ENCODE measurements at places on chromosomes 2 and 18.

DNA sequence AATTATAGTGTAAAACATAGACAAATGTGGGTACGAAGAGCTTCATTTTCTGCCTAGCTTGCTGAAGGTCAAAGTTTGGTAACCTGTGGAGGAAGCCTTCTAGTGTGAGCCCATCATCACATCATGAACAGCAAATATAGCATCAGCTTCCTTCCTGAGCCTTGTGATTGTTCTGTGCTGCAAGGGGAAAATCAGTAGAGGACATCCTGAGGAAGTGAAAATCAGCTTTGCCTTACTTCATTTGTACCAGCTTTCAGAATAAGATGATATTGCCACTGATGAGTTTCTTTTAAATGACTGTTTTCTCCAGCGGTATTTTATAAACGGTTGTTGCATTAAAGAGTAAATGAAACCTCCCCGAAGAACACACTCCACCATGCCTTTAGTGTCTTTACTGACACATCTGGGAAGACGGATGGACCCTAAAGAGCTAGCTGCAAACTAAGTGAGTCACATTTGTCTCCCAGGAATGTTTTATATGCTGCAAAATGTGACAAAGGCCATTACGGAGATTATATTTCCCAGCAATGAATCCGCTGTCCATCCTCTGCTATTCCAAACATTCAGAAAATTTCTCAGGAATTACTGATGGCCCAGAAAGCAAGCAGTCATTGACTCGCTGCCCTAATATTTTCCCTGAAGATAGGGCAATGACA is 1272.8 kb downstream of the SUCLG1 start:
- DNase-seq = no peak

DNA sequence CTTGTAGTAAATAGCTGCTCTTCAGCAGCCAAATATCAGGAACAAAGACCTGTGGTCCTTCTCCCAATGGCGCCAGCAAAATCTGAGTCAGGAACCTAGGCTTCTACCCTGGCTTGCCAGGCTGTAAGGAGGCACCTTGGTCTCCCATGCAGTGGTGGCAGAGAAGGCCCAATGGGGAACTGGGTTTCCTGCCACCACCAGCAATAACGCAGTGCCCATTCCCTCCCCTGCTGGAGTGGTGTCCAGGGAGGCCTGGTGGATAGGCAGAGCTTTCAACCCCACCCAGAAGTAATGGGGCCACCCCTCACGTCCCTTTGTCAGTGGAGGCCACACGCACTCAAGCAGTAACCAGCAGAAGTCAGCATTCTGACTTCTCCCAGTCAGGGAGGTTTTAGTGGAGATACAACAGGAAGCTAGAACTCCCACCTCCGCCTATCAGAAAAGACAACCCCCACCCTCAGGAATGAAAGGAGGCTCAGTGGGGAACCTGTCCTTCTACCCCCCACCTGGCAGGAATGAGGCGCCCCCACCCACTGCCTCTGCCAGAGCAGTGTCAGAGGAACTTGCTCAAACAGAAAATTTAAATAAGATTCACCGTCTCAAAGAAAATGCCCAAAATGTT is 132.4 kb downstream of the COPS8 start:
- no peak for DNase-seq

DNA sequence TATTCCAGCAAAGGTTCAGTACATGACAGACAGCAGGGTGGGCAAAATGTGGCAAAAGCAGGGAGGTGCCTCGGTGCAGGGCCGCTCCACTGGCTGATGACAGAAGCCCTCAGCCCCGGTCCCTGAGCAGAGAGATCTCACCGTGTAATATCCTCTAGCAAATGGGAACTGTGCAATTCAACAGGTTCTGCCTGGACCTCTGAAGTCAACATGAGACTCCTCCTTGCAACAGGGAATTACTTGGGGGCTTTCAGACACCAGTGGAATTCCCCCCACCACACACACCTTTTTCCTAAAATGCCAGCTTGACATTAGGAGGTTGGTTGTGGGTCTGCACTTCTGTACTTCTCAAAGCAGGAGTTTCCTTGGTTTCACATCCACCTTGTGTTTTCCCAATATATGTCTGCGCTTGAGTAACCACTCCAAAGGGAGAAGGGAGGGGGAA is 50.8 kb downstream of the SPRED2 start:
- no peak for DNase-seq

- no peak for DNase-seq
These were observed 45.1 kb downstream of the NTSR2 start for GRCh38 chr2:11624893-11625292.

DNA sequence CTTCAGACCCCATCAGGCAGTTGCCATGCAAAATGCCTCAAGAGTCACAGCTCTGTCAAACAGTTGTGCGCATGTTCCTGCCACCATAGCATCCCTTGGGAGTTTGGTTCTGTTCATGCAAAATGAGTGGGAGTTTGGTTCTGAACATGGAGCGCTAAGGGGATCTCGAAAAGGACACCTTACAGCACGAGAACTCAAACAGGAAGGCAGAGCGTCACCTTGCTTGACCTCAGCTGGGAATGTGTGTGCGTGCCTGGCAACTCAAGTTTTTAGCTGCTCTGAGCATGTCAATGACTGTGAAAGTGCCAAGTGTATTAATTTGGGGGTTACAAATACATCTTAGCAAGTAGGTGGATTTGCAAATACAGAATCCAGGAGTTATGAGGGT is 16.6 kb downstream of the MALL start:
- DNase-seq = no peak

DNA sequence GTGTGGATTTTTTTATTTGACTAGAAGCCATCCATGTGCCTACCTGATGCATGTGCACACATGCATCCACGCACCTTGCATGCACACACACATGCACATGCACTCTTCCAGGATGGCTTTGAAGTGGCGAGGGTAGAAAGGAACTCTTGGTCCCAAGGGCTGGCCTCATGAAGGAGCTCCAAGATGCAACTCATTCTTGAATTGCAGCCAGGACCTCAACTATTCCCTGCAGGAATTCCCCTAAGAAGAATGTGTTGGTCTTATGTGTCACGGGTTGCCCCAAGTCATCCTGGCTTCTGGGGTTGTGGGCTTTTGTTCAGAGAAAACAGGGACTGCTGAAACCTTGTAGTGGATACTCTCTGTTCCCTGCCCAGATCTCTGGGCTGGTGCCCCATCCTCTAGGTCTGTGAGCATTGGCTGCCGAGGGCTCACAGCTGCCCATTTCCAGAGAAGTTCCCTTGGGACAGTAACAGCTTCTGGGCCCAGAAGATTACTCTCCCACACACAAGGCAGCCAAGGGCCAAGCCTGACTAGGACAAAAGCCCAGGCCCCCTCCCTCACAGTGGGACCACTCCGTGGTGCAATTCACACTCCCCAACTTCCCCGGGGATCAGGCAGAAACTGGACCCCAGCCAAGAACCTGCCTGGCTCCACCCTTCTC is 137.6 kb downstream of the COPS8 start:
- DNase-seq = no peak

GRCh38 chr2:149180226-149180875 is 141.9 kb downstream of the LYPD6B start:
- DNase-seq = no peak

- DNase-seq = no peak
These were observed 332.6 kb downstream of the KIAA1328 start for GRCh38 chr18:37161491-37161890.

DNA sequence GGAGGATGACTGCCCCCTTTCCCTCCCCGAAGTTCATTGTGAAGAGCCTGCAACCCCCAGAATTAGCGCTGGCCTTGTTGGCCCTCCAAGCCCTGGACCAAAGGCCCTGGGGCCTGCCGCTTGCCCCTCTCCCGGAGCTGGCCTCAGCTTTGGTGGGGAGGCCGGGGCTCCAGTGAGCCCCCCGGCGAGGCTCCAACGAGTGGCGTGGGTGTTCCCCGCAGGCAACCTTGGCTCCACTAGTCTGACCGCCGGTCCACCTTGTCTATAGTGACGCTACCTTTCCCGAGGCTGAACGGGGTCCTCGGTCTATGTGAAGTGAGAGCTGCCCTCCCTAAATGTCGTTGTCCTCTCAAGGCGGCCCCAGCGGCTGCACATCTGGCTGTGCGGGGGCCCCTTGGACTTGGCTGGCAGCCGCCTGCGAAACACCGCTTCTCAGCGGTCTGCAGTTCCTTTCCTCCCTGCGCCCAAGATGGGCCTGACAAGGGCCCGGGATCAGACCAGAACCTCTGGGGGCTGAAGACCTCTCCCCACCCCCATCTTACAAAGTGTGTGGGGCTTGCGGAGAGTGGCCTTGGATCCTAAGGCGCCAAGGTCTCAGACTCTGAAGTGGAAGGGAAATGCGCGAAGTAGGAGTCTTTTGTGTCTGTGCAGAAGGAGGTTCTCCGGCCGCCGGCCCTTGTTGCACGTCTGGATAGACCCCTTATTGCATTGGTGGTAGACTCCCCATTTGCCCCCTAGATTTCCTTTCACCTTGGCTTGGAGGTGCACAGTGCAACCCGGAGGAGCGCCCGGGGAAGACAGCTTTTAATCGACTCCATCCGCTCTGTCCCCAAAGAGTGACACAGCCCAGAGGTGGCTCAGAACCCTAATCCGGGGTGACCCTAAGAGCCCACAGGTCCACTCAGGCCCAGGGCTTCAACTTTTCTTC is 3.9 kb upstream of the HOXD10 start:
- no peak for DNase-seq

GRCh38 chr2:230472621-230473018 is 56.6 kb downstream of the SP100 start:
- DNase-seq = no peak

DNA sequence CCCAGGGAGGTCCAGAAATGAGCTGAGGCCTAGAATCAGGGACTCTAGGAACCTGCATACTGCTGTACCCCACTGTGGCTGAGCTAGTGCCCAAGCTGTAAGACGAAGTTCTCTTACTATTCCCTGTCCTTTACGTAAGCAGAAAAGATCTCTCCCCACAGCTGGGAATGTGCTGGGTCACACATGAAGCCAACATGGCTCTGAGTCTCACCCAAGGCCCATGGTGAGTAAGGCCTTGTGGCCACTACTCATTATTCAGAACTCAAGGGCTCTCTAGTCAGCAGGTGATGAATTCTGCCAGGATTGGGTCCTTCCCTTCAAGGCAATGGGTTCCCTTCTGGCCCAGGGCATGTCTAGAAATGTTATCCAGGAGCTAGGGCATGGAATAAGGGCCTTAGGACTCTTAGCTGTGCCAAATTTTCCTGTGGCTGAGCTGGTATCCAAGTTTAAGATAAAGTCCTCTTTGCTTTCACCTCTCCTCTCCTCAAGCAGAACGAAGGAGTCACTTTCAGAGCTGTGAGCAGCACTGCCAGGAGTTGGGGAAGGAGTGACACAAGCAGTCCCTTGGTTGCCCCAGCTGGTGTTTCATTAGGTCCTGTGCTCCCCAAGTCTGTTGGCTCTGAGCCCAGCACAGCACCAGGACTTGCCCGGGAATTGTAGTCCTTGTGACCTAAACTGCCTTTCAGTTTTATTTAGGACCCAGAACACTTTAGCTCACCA is 707.6 kb downstream of the SLC4A3 start:
- DNase-seq = no peak

DNA sequence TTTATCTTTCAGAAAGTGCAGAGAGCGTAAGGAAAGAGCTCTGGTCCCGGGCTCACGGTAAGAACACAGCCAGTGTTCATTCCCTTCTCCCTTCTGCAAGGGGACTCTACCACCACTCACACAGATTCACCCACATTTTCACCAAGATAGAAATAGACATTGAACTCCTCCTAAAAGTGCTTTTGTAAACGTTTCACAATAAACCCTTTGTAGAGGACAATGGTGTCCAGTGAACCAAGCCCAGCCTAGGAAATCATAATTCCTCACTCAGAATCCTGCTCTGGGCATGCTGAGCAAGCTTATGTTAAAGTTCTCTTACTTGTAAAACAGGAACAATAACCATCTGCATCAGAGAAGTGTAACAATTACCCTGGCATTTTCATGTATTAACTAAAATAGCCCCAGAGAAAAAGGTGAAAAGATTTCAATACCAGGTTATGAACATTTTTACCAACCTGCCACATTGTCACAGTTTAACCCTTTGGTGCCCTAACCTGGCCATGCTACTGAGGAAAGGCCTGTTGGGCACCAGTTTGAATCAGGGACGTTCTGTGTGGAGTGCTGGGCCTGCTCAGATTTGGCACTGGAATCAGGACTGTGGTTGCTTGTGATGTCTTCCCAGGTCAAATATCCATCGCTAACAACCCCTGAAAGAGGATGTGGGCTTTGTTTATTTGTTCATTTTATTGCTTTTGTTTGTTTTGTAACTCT is 22.5 kb upstream of the NDUFV2 start:
- no peak for DNase-seq

- DNase-seq = no peak
These were observed 59.1 kb downstream of the INO80C start for GRCh38 chr18:35438480-35439234.

DNA sequence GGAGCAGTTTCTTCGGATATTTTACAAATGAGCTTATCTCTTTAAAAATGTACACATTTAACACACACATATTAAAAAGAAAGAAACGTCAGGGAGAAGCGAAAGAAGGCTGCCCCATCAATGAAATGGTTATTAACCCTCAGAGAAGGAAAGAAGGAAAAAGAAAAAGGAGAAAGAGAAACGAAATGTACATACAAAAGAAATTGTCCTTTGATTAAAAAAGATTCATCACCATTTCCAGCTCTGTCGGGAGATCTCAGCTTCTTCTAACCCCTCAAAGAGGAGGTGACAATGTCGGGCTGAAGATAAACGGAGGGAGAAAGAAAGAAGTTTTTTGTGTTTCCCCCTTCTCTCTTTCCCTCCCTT is 1.5 kb downstream of the IKZF2 start:
- no peak for DNase-seq

- DNase-seq = no peak
These were observed 631.5 kb downstream of the NYAP2 start for GRCh38 chr2:226030788-226031646.

DNA sequence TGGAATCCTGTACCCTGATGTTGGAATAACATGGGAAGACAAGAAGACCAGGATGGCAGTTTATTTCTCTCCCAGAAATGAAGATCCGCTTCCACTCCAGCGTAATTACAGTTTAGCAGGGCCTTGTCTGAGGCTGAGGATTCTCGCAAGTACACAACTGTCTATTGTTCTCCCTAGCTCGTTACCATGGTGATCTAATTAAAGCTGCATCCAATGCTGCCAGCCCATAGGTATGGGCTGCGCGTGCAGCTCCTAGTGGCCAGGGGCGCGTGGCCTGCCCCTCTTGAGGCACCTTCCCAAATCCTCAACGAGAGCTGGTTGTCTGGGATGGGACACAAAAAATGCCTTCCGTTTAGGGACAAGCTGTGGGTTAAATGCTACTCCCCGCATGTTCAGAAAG is 344.9 kb downstream of the CYRIA start:
- no peak for DNase-seq

- peak; percentile 7 for DNase-seq
These were observed 57.0 kb downstream of the FAM168B start for GRCh38 chr2:131036269-131036668.

DNA sequence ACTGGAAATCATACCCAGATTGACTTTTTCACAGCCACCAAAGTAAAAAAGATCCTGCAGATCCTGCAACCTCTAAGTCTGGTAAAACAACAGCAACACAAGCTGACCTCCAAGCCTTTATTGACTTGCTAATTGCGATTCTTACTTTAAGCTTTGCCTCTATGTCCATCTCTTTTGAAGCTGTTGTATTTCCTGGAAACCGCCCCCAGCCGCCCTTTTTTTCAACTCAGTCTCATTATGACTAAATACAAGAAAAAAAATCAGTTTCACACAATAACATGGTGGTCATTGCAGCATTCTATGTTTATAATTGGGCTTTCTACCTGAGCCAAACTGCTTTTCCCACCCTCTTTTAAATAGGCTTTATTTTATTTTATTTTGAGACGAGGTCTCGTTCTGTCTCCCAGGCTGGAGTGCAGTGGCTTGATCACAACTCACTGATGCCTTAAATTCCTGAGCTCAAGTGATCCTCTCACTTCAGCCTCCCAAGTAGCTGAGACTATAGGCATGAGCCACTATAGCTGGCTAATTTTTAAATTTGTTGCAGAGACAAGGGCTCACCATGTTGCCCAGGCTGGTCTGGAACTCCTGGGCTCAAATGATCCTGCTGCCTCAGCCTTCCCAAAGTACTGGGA is 76.2 kb downstream of the MOGAT1 start:
- no peak for DNase-seq
